Natural killer cell (primary cell): ENCODE measurements at places on chromosomes 7 and 10. TPM values are rescaled to one million over a fixed set of nuclear protein-coding genes. Genes with fewer than 3 reads are reported as not detected.

DNA sequence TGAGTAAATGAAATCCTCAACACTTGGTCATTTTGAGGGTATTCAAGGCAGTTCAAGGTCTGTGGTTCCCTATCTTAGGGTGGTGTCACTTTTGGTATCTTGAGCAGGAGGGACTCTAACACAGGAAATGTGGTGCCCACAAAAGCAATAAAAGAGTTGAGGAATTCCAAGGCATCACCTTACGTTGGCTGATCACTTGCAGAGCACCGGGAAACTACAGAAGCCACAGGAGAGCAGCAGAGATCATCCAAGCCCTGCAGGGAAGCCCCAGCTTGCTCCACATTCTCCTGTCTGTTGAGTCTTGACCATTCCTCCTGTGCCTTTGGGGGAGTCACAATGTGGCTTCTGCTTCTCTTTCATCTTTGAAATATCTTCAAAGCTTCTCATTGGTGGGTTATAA, 565.8 kb upstream of the ADARB2 start:
- H3K4me3 ChIP-seq, result no peak overlapping the region
- H3K36me3 ChIP-seq, result no peaks in the 10 kb centered on the region
- no peaks in the 10 kb centered on the region for H3K27me3 ChIP-seq
- no peak overlapping the region for H3K27ac ChIP-seq

DNA sequence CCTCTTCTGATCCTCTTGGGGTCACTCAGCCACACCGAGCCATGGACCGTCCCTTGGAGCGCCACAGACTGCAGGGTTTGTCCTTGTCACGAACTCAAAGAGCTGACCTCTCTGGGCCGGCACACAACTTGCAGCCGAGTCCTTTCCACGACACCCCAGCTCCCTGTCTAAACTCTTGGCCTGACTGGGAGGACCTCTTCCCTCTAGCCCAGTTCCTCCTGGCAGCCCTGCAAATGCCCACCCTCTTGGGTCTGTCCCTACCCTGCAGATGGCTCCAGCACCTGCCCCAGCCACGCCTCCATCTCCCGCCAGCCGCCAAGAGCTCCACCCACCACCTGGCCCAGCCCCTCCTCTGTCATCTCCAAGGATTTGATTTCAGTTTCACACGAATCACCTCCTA, 339.2 kb downstream of the DNAJB6 start:
- H3K27me3 ChIP-seq, result peaks cover 19% of the 10 kb centered on the region
- H3K4me1 ChIP-seq, result no peaks in the 10 kb centered on the region
- no peak for DNase-seq

DNA sequence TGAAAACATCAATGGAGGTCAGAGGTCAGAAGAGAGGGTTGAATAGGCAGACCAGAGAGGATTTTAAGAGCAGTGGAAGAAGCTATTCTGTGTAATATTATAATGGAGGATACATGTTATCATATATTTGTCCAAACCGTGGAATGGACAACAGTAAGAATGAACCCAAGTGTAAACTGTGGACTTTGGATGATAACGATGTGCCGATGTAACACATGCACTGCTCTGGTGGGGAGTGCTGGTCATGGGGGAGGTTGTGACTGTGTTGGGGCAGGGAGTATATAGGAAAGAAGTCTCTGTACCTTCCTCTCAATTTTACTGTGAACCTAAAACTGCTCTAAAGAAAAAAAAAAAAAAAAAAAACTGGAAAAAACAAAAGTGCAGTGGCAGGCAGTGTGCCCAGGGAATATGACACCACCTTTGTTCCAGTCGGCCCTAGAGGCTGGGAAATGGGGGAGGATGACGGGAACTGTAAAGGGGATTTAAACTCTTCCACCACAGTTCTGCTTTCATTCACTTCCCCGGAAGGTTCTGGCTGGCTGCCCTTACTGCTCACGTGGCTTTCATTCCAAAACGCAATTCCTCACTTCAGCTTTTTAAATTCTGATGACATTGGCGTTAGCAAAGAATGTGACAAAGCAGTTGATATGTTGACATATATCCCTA, 113.7 kb upstream of the ANKRD1 start:
- H3K27ac ChIP-seq, result peak overlapping the region; percentile 35
- no peak overlapping the region for H3K4me3 ChIP-seq
- H3K27me3 ChIP-seq, result no peaks in the 10 kb centered on the region
- no peak for DNase-seq
- peaks cover 10% of the 10 kb centered on the region for H3K4me1 ChIP-seq

GRCh38 chr7:2289111-2289586, 25.1 kb downstream of the SNX8 start:
- peak overlapping the region; percentile 38 for H3K27ac ChIP-seq
- no peaks in the 10 kb centered on the region for H3K27me3 ChIP-seq
- no peaks in the 10 kb centered on the region for H3K36me3 ChIP-seq
- DNase-seq, result no peak
- no peak overlapping the region for H3K4me3 ChIP-seq
- H3K4me1 ChIP-seq, result no peaks in the 10 kb centered on the region

- H3K36me3 ChIP-seq, result no peaks in the 10 kb centered on the region
- no peak overlapping the region for H3K27ac ChIP-seq
- no peak for DNase-seq
- H3K4me1 ChIP-seq, result peaks cover 41% of the 10 kb centered on the region
- H3K27me3 ChIP-seq, result no peaks in the 10 kb centered on the region
Observed at GRCh38 chr7:139869886-139870285, 40.8 kb downstream of the TBXAS1 start.

DNA sequence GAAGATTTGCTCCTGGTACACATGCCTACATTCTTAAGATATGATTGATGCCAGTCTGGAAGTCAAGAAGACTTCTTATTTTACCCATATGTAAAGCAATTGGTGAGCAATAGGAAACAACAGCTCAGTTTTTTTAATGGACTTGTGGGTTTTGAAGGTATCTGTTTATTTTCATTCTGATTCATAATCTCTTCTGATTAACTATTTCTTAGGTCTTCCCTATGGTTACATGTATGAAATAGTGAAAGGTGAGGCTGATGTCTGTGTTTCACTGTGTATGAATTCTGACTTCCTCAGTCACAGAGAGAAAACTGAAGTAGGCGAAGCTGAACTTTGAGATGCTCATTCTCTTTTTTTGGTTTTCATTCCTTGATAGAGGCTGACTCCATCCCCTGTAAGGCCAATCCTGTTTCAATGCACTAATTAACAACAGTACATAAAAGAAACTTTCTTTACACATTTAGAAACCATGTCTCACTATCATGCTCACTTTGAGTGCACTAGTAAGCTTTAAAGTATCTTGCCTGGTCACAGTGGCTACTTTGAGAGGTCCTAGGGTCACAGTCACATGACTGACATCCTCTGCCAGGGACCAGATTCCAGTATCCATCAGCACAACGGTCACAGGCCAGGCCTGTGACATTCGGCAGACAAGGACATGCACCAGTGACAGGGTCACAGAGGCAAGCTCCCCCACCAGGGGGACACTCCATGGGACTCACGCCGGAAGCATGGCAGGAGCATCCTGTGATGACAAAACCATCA, 59.5 kb upstream of the LAMB1 start:
- H3K36me3 ChIP-seq, result no peaks in the 10 kb centered on the region
- H3K4me1 ChIP-seq, result no peaks in the 10 kb centered on the region
- H3K4me3 ChIP-seq, result no peak overlapping the region
- H3K27me3 ChIP-seq, result no peaks in the 10 kb centered on the region
- H3K27ac ChIP-seq, result no peak overlapping the region
- no peak for DNase-seq

- H3K27ac ChIP-seq, result no peak overlapping the region
- no peak for DNase-seq
- H3K4me3 ChIP-seq, result no peak overlapping the region
- H3K4me1 ChIP-seq, result peaks cover 27% of the 10 kb centered on the region
Observed at GRCh38 chr10:43809211-43809930, 160.7 kb upstream of the ZNF32 start.

GRCh38 chr10:132199268-132199853, 12.6 kb downstream of the DPYSL4 start:
- H3K4me1 ChIP-seq, result no peaks in the 10 kb centered on the region
- no peaks in the 10 kb centered on the region for H3K36me3 ChIP-seq
- no peak overlapping the region for H3K27ac ChIP-seq
- H3K4me3 ChIP-seq, result no peak overlapping the region

- H3K36me3 ChIP-seq, result no peaks in the 10 kb centered on the region
- H3K4me3 ChIP-seq, result no peak overlapping the region
- no peaks in the 10 kb centered on the region for H3K4me1 ChIP-seq
- H3K27ac ChIP-seq, result no peak overlapping the region
Observed at GRCh38 chr7:140197218-140197890, 20.6 kb upstream of the KDM7A start.

GRCh38 chr10:97180363-97180755, 5.4 kb downstream of the SLIT1 start:
- peaks cover 10% of the 10 kb centered on the region for H3K27me3 ChIP-seq
- H3K27ac ChIP-seq, result no peak overlapping the region
- DNase-seq, result no peak
- H3K36me3 ChIP-seq, result no peaks in the 10 kb centered on the region
- no peak overlapping the region for H3K4me3 ChIP-seq

GRCh38 chr10:34033078-34033477, 698.6 kb upstream of the NRP1 start:
- no peak overlapping the region for H3K27ac ChIP-seq
- no peaks in the 10 kb centered on the region for H3K4me1 ChIP-seq
- H3K27me3 ChIP-seq, result no peaks in the 10 kb centered on the region
- no peak overlapping the region for H3K4me3 ChIP-seq
- no peak for DNase-seq

DNA sequence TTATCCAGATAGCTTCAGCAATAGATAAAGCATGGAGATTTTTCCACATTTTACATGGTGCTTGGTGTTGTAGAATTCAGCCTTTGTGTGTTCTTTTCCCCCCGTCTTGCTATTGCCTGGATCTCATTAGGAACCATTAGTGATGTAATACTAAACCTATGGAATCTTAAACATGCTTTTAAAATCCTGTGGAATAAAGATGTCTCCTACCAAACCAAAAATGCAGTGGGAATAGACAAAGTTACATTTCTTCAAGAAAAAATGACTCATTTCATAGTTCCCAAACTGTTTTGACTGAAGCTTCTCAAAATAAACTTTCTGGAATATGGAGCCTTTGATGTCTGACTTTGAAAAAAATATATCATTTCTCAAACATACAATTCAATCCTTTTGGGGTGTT, 44.0 kb downstream of the CALD1 start:
- H3K27ac ChIP-seq, result no peak overlapping the region
- H3K36me3 ChIP-seq, result no peaks in the 10 kb centered on the region
- no peaks in the 10 kb centered on the region for H3K4me1 ChIP-seq
- no peak for DNase-seq

GRCh38 chr10:83886871-83887270, 252.4 kb upstream of the GHITM start:
- DNase-seq, result no peak
- no peak overlapping the region for H3K4me3 ChIP-seq
- no peaks in the 10 kb centered on the region for H3K36me3 ChIP-seq
- no peak overlapping the region for H3K27ac ChIP-seq
- no peaks in the 10 kb centered on the region for H3K4me1 ChIP-seq

DNA sequence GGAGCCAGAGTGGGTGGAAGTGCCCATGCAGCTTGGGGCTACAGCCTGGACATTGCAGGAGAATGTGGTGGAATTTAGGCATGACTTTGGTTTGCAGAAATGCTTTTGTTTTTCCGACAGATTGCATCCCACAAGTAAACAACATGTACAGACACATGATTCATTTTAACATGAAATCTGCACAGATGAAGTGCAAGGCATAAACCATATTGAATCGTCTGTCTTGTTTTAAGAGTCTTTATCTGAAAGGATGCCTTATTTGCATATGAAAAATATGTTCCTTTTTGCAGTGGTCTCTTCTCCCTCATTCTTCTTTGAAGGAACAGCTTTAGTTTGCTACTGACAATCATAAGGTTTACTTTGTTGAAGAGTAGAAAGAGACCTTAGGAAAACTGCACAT, 94.9 kb downstream of the NXPH1 start:
- DNase-seq, result no peak
- no peaks in the 10 kb centered on the region for H3K36me3 ChIP-seq
- H3K27me3 ChIP-seq, result no peaks in the 10 kb centered on the region
- no peak overlapping the region for H3K27ac ChIP-seq

DNA sequence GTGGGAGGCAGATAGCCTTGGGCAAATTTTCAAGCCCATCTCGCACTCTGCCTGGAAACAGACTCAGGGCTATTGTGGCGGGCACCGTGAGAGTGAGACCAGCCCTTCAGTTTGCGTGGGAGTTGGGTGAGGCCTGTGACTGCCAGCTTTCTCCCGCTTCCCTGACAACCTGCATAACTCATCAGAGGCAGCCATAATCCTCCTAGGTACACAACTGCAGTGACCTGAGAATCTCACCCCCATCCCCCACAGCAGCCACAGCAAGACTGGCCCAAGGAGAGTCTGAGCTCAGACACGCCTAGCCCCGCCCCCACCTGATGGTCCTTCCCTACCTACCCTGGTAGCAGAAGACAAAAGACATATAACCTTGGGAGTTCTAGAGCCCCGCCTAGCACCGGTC, 275.4 kb downstream of the GRID1 start:
- H3K27ac ChIP-seq, result no peak overlapping the region
- no peak overlapping the region for H3K4me3 ChIP-seq
- no peak for DNase-seq

GRCh38 chr10:66752714-66753113, 173.1 kb upstream of the LRRTM3 start:
- no peak for DNase-seq
- H3K4me3 ChIP-seq, result no peak overlapping the region
- no peaks in the 10 kb centered on the region for H3K4me1 ChIP-seq
- no peaks in the 10 kb centered on the region for H3K27me3 ChIP-seq

Gene FAM24B
- total RNA-seq, result 6.1 TPM

Gene OIT3
- total RNA-seq, result not detected

Gene VWDE
- not detected for total RNA-seq

Gene IFIT1B
- total RNA-seq, result not detected
